NCI-H1436 (cell line): ENCODE measurements at places on chromosomes 4 and X.

DNA sequence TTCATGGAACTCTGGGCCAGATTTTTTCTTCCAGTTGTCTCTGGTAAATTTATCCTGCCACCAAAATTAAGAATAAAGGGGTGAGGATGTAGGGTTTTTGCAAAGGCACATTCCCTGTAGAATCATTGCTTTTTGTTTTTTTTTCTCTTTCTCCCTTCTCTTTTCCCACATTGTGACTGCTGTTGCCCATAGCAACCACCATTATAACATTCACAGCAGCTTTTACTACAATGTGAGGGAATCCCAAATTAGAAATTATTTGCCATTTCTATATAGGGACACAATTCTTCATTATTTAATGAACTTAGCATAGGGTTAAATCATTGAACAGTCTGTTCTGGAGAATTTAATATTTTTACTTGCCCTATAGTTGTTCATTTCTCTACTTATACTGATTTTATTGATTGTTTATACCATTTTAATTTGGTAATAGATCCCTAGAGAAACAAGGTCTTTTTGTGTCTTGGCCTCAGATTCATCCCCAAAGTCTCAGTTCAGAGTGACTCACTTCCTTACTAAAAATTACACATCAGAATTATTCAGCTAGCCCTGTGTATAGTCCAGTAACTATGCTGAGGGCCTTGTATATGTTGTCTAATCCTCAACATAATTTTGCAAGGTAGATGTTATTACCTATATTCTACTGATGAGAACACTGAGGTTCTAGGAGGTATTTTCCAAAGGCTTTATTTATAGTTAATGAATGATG lies 80.8 kb upstream of the ANK2 start:
- no peak for DNase-seq

DNA sequence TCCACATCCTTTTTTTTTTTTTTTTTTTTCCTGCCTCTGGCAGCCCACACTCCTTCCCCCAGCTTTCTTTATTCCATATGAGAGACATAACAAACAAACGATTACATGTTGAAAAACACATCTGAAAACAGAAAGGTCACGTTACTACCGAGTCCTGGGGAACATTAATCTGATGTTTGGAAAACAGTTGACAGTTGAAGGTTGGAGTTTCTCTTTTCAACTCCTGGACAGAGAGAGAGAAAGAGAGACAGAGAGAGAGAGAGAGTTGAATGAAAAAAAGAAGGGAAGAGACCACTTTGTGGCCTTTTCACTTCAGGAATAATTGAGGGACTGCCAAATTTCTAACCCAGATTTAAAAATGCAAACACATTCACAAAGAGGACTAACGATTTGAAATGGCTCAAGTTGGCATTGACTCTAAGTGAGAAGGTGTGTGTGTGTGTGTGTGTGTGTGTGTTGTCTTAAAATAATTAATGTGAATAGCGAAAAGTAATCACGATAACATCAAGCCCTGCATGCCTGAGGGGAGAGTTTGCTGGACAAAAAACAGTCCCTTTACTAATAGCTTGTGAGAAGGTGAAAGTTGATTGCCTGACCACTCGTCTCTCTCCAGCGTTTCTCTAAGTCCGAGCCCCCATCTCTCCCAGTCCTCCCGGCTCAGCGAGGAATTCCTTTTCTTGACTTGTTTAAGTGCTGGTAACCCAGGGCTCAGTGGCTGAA lies 67.3 kb downstream of the FBXO8 start:
- no peak for DNase-seq

- no peak for DNase-seq
Observed at GRCh38 chr4:73990988-73991741, 3.2 kb upstream of the PPBP start.

GRCh38 chr4:113587156-113587555 lies 174.4 kb downstream of the CAMK2D start:
- DNase-seq: no peak

DNA sequence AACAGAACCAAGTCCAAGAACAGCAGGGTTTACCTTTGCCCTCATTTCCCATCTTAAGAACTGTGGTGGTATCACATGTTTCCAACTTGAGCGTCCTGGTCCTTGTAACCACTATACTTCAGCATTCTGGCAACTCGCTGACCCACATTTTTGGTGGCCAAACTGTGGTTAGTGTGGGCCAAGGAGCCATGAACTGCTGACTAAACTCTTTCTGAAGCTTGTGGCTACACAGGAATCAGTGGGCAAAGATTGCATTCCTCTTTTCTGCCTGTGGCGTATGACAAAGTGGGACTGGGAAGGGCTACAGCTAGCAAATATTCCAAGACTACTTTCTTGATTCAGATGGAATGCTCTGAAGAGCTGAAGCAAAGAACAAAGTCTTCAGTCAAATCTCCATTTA lies 106.3 kb upstream of the MID1 start:
- DNase-seq: no peak

GRCh38 chr4:190121759-190122158 lies 51.8 kb upstream of the DUX4 start:
- DNase-seq: no peak

DNA sequence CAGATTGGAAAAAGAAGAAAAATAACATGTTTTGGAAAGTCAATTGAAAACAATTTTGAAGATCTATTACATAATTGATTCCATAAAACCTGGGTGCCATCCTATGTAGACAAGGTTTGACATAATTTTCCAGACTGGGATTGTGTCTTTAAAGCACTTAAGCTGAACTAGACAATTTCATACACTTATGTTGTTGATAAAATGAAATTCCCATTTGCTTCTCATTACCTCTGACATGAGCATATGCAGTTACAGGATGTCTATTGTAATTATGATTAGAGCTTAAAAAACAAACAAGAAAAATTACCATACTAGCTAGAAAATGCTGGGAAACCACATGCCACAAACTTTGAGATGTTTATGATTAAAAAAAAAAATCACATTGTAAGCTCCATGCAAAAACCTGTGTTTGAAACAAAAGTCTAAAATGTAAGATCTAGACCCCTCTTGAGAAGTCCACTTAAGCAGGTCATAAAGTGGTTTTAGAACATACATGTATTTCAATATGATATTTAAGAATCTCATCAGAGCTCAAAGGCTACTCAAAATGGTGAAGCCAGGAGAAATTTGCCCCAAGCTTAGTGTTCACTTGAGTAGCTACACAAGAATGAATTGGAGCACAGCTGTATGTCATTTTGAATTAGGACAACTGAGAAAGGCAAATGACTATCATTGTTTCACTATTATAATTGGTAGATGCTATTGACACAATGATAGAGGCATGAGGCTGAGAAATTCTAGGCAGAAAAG lies 181.1 kb upstream of the PABPC4L start:
- DNase-seq: no peak

DNA sequence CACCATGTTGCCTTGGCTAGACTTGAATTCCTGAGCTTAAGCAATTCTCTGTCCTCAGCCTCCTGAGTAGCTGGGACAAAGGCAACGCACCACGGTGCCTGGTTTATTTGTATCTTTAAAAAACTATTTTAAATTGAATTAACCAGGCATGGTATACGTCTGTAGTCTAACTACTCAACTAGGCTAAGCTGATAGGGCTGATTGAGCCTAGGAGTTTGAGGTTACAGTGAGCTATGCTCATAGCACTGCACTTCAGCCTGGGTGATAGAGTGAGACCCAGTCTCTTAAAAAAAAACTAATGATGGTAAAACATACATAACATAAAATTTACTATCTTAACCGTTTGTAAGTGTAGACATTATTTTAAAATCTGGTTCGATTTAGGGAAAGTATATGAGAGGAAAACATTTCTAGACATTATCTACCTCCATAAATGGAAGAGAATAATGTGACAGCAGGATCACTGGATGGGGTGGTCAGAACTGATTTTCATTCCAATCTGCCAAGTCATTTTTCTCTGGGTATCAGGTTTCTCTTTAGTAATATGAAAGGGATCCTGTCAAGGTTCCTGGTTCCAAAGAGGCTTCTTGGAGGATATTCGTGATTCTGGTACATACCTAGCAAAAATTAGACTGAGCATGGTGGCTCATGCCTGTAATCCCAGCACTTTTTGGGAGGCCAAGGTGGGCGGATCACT lies 8.7 kb upstream of the ITGB1BP2 start:
- no peak for DNase-seq

DNA sequence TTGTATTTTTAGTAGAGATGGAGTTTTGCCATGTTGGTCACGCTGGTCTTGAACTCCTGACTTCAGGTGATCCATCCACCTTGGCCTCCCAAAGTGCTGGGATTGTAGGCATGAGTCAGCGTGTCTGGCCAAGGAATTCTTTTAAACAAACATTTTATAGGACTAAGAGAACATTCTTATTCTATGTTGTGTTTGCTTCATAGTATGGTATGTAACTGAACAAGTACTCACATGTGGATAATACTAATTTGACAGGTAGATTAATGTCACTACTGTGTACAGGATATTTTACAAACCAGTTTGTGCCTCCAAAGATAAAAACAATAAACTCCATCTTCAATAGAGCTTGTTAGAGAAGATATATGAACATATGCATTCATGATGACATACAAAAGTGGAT lies 1353.4 kb downstream of the PCDH7 start:
- no peak for DNase-seq

- no peak for DNase-seq
Observed at GRCh38 chr4:95572304-95572991, 23.7 kb upstream of the UNC5C start.

DNA sequence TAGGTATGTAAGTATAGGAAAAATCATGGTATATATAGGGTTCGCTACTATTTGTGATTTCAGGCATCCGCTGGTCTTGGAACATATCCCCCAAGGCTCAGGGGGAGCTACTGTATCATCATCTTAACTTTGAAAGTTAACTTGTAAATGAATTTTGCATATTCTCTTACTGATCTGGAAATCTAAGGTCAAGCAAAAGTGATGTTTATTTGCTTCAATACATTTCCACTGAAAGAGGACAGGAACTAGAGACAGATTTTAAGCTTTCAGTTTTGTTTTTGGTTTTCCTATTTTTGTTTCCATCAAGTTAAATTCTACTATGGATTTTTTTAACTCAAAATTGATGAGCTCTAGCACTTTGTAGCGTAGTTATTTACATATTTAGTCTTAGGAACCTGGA lies 56.2 kb downstream of the NAF1 start:
- DNase-seq: no peak

- no peak for DNase-seq
Observed at GRCh38 chr4:62439051-62439450, 1238.9 kb downstream of the ADGRL3 start.

DNA sequence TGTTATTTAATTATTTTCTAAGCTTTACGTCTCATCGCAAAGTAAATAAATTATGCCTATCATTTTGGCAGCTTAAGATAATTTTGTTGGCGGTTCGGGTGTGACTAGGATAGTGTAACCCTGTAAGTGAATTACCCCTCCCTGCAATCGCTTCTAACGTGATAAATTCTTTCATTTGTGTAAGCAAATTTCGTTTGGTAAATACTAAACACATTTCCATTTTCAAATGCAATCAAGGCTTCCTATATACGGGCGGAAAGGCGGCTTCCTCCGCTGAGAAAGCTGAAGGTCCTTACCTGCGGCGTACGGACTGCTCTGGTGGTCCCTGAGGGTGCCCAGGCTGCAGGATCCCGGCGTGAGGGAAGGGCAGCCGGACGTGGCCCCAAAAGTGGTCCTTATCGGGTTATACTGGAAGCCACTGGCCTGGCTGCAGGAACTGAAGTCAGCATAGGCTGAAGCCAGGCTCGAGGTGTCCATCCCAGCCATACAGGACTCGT lies 403 bp downstream of the PHOX2B start:
- no peak for DNase-seq

DNA sequence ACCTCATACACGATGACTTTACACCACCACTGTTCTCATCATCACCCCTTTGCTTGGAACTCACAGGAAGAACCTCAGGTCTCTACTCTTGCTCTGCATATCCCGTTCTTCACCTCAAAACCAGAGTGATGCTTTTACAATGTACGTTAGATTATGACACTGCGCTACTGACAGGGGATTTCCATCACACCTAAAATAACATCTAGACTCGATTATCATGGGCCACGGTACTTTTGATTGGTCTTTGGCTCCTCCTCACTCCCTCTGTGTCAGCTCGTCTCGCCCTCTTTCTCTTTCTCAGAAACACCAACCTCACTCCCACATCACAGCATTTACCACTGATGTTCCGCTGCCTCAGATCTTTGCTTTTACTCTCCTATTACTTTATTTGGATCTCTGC lies 172.4 kb downstream of the TLL1 start:
- DNase-seq: no peak

GRCh38 chr4:112848911-112849310 lies 200.5 kb upstream of the ANK2 start:
- DNase-seq: no peak

DNA sequence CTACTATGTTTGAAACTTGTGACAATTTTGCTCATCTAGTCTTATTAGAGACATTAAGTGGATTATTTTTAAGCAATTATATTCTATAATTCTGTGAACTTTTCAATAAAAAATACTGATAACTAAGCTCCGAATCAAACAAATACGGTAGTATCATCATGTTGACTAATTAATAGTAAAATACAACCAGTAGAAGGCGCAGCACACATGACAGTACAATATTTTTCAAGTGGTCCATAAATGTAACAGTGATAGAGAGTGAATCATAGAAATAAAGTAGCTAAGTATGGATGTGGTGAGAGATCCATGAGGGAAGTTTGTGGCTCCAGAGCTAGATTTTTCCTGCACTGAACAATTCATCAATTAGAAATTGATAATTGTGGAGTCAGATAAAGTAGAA lies 666.2 kb downstream of the KCTD8 start:
- no peak for DNase-seq

DNA sequence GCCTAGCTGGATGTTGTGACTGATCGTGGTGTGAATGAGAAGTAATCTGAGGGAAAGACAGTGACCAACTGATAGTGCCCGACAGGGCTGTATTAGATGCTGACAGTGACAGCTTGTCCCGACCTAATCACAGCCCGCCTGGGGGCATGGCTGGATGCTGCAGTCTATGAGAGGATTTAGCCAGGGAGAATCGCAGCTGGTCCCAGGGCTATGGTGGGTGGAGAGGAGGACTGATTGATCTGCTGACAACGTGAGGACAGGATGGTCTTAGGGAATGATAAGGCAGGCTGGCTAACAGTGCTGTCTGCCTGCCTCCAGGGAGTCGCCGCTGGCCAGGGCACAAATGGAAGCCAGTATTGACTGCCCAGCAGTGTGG lies 621 bp upstream of the SUV39H1 start:
- DNase-seq: no peak

DNA sequence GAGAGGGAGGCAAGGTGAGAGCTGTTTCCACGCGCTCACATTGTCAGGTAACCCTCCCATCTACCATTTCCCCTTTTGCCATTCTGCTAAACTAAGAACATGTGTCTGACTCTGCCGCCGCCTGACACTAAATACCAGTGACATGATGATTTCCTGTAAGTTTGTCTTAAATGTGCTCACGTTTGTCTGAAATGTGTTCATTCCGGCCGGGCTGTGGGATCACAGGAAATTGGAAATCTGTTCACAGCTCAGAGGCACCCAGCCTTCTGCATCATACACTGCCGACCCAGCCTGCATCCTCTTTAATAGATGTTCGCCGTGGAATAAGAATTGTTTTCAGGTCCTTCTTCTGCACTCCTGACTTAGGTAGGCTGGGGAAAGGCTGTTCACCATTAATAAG lies 336.2 kb upstream of the PPARGC1A start:
- no peak for DNase-seq
